NK-92 treated with Interleukin-12 subunit alpha and Interleukin-12 subunit beta, amount 100 ng/mL, for 24 hours (cell line): ENCODE measurements at places on chromosomes 2 and 18.
A peak's percentile ranks its signal among the peaks of the same experiment; 100 is the strongest.

- no peak for DNase-seq
Observed at GRCh38 chr2:82795446-82795845, 1663.6 kb downstream of the SUCLG1 start.

- no peak for DNase-seq
Observed at GRCh38 chr18:13283746-13284145, 65.2 kb downstream of the LDLRAD4 start.

DNA sequence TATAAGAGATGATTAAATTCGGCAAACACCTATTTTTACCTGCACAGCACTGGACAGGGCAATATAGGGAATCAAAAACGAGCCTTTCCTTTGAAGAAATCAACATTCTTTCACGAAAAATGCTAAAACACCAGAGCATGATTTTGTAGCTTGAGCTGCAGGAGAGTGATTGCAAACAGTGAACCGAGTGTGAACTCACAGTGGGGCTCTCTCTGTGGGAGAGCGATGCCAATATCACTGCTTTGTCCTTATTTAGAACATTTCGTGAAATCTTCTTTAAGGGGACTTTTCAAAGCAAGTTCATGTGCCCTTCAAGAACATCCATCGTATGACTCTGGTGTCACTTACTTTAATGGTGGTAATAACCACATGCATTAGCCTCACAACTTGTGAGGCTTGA is 238.8 kb downstream of the CD226 start:
- DNase-seq, result no peak

- DNase-seq, result no peak
Observed at GRCh38 chr2:6441800-6442199, 423.9 kb downstream of the CMPK2 start.

GRCh38 chr18:12686100-12686499 is 16.4 kb downstream of the CEP76 start:
- DNase-seq, result no peak

- no peak for DNase-seq
Observed at GRCh38 chr2:118940486-118941120, 1.4 kb upstream of the MARCO start.

DNA sequence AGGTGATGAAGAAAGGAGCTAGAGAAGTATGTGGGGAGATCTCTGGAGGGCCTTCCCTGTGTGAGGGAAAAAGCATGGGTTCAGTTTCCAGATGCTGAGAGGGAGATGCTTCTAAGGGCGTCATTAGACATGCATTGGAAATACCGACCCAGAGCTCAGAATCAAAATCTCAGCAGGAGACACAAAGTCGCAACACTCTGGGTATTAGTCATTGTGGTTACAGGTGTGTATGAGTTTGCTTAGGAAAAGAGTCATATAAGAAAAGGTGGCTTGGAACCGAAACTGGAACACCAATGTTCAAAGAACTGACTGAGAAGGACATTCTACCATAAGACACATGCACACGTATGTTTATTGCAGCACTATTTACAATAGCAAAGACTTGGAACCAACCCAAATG is 477.1 kb downstream of the FBXO15 start:
- DNase-seq, result no peak

GRCh38 chr2:11564816-11565567 is 31.1 kb downstream of the GREB1 start:
- no peak for DNase-seq

- no peak for DNase-seq
Observed at GRCh38 chr2:111624411-111625156, 259.4 kb downstream of the ANAPC1 start.

GRCh38 chr18:7748251-7749007 is 181.3 kb downstream of the PTPRM start:
- no peak for DNase-seq

- DNase-seq, result no peak
Observed at GRCh38 chr2:177588671-177589070, 196.1 kb downstream of the AGPS start.

DNA sequence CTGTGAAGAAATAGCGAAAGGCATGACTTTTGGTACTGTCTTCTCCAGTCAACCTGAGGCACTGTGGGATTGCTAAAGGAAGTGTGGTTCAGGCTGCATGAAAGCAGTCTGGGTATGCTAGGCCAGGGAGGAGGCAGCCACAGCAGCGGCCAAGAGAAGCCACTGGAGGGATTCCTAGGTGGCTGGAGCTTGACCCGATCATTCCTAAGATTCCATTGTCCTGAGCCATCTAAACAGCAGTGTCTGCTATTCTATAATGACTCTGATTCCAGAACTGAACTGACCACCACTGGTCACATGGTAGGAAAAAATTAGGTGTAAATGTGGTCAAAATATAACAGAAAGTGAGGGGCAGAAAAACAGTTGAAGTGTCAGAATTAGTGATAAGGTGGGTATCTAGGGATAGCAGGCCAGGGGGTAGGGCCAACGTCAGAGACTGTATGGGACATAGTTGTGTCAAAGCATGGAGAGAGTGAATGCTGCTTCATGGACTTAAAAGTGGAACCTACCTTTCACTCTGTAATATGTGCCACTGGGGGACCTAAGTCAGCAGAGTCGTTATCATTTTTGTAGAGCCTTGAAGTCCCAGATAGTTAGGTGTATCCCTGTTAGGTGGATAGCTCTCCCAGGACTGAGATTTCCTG is 204.6 kb downstream of the CTNNA2 start:
- DNase-seq, result no peak

DNA sequence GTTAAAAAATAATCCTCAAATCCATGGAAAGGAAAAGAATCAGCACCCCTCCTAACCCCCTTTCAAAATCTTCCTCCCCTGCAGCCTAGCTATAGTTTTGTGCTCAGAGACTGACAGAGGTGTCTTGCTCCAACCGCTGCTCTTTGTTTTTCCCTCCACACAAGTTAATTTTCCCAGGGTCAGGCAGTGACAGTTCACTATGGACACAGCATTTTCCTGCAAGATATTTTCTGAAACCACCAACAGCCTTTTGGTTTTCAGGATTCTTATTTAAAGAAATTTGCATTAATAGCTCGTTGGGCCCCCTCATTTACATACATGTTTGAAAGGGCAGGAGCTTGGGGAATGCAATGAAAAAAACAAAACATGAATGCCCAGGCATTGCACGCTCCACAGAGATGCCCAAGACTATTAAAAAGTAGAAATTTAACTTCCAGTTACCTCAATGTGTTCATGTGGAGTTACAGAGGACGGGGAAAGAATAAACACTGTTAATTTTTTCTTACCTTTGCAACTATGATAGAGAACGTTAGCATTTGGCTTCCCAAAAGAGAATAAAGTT is 71.4 kb upstream of the CXCR4 start:
- DNase-seq, result no peak

DNA sequence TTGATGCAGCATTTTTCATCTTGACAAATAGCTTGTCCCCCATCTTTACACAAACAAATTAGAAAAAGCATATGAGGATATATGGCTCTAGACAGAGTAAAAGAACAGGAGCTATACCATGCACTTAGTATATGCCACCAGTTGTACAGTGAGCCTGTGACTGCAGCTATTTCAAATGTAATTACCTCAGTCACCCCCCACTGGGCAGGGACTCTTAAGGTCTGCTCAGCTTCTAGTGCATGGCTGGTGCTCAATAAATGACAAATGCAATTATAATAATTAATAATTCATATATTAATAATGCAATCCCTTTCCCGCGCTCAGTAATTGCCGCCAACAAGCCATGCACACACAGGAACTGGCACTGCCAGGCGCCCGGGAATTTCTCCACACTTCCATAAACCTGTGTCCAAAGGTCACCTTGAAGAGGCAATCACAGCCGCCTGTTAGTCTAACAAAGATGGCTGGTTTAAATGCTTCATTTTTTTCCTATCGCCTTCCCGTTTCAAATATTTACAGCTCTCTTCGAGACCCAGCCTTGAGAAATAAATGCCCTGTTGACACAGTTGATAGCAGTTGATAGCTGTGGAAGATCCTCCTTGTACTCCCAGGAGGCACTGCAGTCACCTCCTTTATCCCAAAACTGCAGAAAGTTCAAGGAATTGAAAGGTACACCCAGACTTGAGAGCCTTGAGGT is 156.6 kb downstream of the INO80D start:
- DNase-seq, result no peak

GRCh38 chr18:615773-616172 is 19.0 kb downstream of the CLUL1 start:
- DNase-seq, result no peak

GRCh38 chr18:58484989-58485981 is 143.6 kb downstream of the ALPK2 start:
- DNase-seq, result no peak

- DNase-seq, result no peak
Observed at GRCh38 chr2:53765767-53766166, 1.8 kb upstream of the CHAC2 start.

DNA sequence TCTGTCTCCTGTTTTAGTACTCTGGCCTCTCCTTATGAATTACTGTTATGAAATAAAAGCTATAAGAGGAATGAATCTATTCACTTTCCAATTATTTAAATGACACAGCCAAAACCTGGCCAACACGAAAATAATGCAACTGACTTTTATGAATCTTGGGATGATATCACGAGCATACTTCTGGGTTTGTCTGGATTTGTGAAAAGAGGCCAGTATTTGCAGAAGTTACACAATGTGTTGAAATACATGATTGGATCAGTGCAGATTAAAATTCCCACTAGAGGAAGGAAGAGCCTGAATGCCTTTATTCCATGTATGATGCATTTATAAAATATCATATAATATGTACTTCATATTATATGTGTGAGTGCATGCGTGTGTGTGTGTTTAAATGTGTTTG is 418.2 kb downstream of the GRB14 start:
- no peak for DNase-seq

DNA sequence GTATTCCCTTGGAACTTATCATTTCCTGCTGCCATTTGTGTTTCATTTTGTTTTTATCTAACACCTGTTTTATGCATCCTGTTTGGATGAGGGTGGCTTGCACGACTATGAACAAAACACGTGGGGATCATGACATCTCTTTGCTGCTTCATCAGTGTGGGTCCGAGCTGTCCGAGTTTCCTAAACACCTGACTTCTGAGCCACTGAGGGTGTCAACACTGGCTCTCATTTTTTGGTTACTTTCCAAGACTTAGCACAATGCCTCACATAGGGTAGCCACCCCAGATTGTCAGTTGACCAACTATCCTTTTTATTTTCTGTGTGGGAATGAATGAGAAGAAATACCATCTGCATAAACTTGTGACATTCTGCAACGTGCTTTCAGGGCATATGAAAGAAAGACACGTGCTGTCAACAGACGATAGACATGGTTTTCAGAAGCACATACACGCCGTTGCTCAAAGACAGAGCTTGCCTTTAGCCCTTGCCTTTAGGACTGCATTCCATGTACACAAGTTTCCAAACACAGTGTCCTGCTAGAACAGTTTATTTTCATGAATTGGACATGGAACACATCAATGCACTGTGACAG is 166.7 kb downstream of the MYT1L start:
- no peak for DNase-seq

DNA sequence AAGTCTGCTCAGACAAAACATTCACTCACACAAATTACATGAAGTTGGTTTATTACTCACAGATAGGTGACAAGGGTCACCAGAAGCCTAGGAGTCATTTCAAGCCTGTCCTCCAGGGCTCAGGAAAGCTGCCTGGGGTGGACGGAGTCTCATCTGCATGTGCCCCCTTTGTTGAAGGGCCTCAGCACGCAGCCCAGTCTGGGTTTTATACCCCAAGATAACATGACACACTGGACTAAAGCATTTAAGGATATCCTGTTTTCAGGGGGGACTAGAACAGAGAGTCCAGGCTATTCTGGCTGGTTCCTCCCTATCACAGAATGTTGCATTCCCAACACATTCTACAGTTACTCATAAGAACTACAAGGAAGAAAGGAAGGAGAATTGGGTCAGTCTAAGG is 164.7 kb downstream of the MREG start:
- DNase-seq, result no peak

DNA sequence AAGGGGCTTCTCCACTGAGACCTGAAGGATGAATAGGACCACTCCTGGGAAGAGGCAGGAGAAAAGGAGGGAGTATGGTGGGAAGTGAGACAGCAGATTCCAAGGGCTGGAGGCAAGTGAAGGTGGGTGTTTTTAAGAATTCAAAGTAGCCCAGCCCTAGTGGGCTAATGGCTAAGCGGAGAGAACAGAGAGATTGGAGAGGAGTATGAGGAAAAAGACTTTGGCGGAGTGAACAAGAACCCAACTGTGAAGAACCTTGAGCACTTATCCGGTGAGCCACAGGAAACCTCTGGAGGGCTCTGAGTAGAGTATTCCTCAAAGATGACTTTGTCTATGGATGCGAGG is 142.6 kb downstream of the COPS8 start:
- no peak for DNase-seq

GRCh38 chr2:136305517-136306192 is 187.7 kb upstream of the CXCR4 start:
- DNase-seq, result peak; percentile 63

- no peak for DNase-seq
Observed at GRCh38 chr2:241769819-241770184, 6.8 kb upstream of the GAL3ST2 start.

- DNase-seq, result peak; percentile 19
Observed at GRCh38 chr18:48896875-48897511, 53.8 kb downstream of the SMAD7 start.

DNA sequence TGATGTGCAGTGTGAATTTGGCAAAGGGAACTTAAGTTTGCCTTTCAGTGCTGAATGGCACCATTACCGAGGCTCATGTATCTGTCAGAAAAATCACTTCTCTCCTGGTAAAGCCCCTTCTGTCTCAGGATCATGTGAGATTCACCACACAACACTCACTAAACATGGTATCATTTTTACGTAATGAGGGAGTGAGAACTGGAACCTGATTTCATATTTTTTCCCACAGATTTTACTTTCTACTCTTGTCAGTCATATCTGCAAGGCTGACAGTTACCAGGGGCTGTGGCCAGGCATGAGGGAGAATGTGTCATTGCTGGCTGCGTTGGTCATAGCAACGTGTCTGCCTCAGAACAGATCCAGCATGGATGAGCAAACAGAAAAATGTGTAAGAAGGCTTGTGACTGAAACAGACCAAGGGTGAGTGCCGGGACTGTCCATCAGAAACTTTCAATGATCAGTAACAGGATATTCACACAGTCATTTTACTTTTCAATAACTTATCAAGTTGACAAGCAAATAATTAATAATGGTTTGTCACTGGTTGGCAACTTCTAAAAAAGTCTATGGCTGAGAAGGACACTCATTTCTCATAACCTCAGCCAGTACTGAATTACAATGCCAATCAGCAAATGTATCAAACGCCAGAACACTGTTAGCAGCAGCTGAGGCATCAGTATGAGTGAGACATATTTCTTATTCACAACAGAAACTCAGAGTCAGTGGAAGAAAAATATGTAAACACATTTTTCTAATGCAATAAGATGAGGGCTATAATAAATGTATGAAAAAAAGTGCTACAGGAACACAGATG is 100.5 kb downstream of the CDC42EP3 start:
- no peak for DNase-seq

GRCh38 chr18:76767954-76768353 is 54.4 kb upstream of the ZNF236 start:
- no peak for DNase-seq

DNA sequence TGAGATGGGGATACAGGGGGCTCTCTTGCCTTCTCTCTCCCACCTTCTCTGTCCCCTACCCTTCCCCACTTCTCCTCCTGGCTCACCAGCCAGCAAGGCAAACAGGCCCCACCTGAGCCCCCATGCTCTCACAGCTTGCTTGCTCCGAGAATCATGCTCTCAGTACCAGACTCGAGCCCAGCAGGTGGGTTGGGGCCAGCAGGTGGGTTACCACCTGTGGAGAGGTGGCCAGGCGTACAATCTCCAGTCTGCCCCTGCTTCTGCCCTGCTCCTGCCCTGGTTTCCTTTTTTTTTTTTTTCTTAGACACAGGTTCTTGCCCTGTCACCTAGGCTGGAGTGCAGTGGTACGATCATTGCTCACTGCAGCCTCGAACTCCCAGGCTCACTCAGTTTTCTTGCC is 214.5 kb downstream of the SH3RF3 start:
- DNase-seq, result no peak

GRCh38 chr2:71807581-71808451 is 339.8 kb downstream of the CYP26B1 start:
- DNase-seq, result no peak
